ENCODE measurements at places on chromosomes 5 and 9.

- DNase-seq, result no peak
Measured at GRCh38 chr9:69577123-69577522, 95.0 kb downstream of the APBA1 start.

DNA sequence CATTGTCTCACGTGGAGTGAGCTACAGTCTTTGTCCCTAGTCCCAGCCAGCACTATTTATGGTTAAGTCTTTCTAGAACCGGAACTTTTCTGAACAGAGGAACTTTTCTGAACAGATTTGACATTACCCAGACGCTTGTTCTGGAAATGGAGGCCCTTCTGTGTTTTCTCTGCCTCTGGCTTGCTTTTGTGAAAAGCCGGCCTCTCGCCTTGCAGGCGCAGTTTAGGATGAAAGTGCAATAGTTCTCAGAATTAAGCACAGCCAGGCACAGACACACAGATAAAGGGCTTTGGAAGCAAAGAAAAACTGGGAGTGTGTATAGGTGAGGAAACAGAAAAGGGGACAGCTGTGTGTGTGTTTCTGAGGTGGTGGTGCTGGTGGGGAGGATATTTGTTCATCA is 5.9 kb downstream of the GDNF start:
- DNase-seq, result no peak

GRCh38 chr9:13621872-13622564 is 342.5 kb upstream of the MPDZ start:
- no peak for DNase-seq

GRCh38 chr5:56698463-56699381 is 116.6 kb upstream of the MAP3K1 start:
- no peak for DNase-seq

DNA sequence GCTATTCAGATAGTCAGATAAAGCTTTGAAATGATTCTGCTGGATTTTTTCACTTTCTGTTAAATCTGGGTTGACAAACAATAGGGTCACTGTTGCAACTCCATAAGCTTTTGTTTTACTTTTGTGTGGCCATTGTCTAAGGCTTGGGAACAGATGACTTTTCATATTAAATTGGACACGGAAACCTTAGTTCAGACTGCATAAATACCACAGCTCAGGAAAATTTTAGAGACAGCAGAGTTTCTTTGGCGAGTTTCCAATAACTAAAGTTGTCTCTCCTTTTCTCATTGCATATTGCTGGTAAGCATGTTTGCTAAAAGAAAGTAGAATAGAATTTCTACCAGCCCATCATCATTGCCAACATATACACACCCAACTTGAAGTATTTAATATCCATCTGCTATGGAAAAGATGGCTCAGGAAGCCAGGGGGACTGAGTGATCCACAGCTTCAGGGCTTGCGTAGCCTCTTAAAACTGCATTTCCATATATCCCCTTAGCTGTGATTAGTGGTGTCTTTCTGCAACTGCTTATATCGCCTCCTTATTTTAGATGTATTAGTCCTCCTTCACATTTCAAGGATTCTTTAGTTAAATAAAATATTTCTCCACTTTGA is 168.2 kb downstream of the ARHGAP26 start:
- no peak for DNase-seq

- no peak for DNase-seq
Measured at GRCh38 chr9:38074441-38074961, 5.5 kb upstream of the SHB start.

DNA sequence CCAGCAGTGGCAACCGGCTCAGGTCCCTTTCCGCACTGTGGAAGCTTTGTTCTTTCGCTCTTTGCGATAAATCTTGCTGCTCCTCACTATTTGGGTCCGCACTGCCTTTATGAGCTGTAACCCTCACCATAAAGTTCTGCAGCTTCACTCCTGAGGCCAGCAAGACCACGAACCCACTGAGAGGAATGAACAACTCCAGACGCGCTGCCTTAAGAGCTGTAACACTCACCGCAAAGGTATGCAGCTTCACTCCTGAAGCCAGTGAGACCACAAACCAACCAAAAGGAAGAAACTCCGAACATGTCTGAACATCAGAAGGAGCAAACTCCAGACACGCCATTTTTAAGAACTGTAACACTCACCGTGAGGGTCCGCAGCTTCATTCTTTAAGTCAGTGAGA is 103.5 kb downstream of the GLIS3 start:
- DNase-seq, result no peak

- DNase-seq, result no peak
Measured at GRCh38 chr5:176542596-176543427, 5.6 kb upstream of the RNF44 start.

GRCh38 chr5:143139585-143139984 is 263.9 kb downstream of the NR3C1 start:
- no peak for DNase-seq

DNA sequence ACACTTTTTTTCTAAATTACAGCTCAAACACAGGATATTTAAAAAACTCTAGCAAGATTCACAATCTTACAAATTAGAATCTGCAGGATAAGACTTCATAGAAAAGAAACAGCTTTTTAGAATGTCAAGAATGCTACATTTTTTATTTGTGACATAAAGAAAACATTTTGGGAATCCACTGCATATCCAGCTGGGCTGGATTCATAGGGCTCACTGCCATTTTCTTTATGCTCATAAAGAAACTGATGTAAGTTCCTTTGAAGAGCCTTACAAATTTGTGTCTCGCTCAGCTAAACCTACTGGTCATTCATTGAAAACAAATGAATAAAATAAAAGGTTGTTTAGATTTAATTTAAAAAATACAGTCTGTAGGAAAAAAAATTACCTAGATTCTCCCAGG is 332.3 kb downstream of the TRPM3 start:
- no peak for DNase-seq

DNA sequence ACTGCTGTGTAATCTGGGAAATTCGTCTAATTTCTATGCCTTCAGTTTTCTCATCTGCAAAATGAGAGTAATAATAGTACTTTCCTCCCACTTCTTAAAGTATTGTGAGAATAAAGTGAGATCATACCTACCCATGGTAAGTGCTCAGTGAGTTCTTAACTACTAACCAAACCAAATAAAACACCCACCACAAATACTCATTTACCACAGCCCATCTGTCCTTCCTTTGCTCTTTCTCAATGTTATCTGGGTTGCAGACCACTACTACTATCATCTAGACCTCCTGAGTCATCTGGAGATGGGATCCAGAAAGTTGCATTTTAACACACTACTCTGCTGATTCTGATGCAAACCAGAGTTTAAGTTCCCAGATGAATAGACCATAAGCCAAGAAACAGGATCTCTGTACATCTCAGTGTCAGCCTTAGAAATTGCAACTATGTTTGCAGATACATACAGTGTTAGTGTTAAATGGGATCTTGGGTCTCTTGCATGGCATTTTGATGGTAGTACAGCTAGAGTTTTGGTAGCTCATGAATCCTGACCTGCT is 105.4 kb upstream of the ATP10B start:
- DNase-seq, result no peak

GRCh38 chr9:11159318-11159862 is 546.6 kb upstream of the PTPRD start:
- no peak for DNase-seq

DNA sequence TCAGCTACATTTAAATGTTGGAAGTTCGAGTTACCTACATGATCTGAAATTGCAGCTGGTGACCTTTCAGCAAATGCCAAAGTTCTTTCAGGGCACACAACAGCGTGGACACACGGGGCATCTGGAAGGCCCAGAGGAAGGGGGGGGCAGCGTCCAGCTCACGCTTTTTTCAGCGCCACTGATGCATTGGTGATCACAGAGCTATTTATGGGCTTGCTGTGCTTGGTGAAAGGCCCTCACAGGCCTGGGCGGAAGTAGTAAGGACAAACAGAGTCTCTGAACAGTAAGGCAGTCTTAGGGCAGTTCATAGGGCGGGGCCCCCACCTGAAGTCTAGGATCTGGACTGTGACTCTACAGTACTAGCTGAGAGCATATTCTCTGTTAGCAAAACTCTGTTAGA is 6.6 kb upstream of the FBP2 start:
- no peak for DNase-seq

DNA sequence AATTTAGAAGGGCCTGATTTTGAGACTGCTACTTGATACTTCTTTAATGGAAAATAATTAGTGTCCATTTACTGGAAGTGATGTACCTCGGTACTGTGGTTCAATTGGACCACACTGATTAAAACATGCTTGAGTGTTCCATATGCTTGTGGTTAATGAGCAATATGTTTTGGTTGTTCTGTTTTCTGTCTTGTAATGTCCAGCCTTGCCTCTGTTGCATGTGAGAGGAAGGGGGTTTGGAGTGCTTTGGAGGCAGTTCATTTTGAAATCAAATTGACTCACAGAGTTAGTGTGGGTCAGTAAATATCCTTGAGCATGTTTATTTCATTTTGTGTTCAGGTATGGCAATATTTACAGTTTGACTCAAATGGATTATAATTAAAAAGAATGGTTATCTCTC is 334.4 kb downstream of the ARHGEF28 start:
- DNase-seq, result no peak

- DNase-seq, result no peak
Measured at GRCh38 chr5:169711551-169712225, 74.6 kb downstream of the DOCK2 start.

DNA sequence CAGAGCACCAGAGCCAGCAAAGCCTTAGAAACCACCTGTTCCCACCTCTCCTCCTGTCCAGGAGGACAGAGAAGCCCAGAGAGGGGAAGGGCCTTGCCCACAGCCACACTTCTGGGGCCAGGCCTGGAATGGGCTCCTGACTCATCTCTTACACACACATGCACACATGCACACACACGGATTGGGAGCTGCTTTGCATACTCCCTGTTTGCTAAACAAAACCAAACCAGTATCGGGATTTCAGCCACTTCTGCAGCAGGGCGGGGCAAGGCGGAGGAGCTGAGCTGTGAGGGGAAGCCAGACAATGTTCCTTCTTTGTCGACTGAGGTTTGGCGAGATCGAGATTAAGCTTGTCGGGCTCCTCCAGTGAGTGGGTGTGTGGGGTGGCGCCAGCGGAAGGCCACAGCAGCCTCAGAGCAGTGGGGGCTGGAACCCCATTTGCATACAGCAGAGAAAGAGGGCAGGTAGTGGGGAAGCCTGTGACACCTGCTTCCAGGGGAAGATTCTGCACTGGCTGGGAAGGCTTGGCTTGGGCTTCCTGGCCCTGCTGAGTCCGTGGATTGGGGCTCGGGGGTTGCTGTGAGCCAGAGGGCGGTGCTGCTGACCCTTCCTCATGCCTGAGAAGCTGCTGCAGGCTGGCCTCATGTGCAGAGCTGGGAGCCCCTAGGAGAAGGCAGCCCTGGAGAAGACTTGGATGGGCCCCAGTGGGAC is 16.1 kb downstream of the GFI1B start:
- peak; percentile 46 for DNase-seq

- peak; percentile 87 for DNase-seq
Measured at GRCh38 chr9:112112941-112113681, 62.0 kb downstream of the SUSD1 start.

Measured in PC-9 (cell line).